Natural killer cell treated with Interleukin-12 subunit alpha and Interleukin-12 subunit beta and Interleukin-15 and Interleukin-18, amount 100 ng/mL, for 72 hours (primary cell): ENCODE measurements at places on chromosomes 7 and 10. TPM values are rescaled to one million over a fixed set of nuclear protein-coding genes. Genes with fewer than 3 reads are reported as not detected.
A peak's percentile ranks its signal among the peaks of the same experiment; 100 is the strongest.

Gene UNCX
- not detected for total RNA-seq

Gene KAZALD1
- not detected for total RNA-seq

Gene ERVW-1
- not detected for total RNA-seq

Gene TLX1
- not detected for total RNA-seq

Gene C10orf105
- not detected for total RNA-seq

Gene SERPINE1
- total RNA-seq = not detected

Gene HOXA7
- 0.20 TPM for total RNA-seq

Gene TUBAL3
- total RNA-seq = not detected

Gene MALRD1
- not detected for total RNA-seq

Gene COMTD1
- total RNA-seq = 58.9 TPM

DNA sequence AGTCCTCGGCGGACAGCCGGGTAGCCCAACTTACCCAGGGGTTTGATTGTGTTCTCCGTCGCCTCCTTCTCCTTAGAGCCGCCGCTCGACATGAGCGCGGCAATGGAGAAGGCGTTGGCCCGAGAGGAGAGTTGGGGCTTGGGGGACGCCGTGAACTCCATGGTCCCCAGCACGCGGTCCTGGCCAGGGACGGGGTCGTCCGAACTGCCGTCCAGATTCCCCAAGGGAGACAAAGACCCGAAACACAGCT lies 515 bp downstream of the TBX20 start:
- DNase-seq = no peak

- DNase-seq = no peak
Observed at GRCh38 chr10:123863721-123864482, 27.7 kb downstream of the CPXM2 start.

- DNase-seq = no peak
Observed at GRCh38 chr10:86123715-86124114, 242.9 kb downstream of the GRID1 start.

DNA sequence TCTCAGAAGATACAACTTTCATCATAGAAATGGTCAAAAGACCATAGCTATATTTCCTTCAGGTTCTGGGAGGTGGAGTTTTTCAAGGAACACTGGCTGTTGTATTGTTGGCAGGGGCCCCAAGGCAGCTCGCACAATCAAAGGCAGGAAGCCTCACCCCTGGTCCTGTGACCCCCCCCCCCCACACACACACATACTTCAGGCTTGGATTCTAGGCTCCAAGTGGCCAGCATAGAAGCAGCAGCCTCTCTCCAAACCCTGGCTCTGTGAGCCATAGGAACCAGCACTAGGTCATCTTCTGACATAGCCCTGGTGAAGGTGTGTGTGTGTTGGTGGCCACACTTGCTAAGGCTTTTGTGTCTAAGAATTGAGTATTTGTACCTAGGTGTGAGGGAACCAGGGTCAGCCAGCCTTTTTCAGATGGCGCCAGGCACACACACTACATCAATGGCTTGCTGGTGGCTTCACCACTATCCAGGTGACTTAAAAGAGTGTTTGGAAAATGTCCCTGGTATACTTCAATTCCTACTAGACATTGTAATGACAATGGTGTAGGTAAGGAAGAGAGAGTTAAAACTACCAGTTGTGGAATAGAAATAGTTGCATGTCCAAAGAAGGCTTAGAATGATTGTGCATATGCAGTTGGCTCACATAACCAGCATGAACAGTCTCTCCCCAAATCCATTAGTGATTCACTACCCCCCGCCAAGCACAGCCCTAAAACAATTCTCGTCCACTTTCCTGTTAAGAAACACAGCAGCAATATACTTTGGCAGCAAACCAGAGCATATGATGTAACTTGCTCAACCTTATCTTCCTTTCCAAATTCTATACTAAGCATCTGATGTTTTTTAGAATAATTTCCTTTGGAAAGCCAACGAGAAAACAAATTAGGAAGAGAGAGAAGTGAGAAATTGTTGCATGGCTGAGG lies 91.3 kb downstream of the AVL9 start:
- no peak for DNase-seq

- no peak for DNase-seq
Observed at GRCh38 chr10:99595236-99595635, 25.0 kb downstream of the SLC25A28 start.

GRCh38 chr10:131354380-131354779 lies 42.9 kb upstream of the TCERG1L start:
- no peak for DNase-seq

GRCh38 chr7:22611758-22612079 lies 111.7 kb upstream of the STEAP1B start:
- no peak for DNase-seq

- DNase-seq = no peak
Observed at GRCh38 chr7:94264756-94265155, 129.9 kb upstream of the COL1A2 start.

DNA sequence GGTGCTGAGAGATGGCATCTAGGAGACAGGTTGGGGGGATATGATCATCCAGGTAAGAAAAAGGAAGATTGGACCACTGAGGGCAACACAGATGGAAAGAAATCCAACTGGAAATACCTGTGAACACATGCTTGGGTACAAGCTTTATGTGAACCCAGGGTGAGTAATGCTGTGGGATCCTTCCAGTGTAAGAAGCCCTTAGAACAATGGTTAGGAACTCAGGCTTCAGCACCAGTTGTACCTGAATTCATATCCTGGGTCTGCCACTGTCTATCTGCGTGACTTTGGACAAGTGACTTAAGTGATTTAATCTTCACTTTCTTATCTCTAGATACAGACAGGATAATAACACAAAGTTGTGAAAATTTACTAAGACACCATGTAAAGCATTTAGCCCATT lies 131.0 kb downstream of the ST7 start:
- DNase-seq = no peak

DNA sequence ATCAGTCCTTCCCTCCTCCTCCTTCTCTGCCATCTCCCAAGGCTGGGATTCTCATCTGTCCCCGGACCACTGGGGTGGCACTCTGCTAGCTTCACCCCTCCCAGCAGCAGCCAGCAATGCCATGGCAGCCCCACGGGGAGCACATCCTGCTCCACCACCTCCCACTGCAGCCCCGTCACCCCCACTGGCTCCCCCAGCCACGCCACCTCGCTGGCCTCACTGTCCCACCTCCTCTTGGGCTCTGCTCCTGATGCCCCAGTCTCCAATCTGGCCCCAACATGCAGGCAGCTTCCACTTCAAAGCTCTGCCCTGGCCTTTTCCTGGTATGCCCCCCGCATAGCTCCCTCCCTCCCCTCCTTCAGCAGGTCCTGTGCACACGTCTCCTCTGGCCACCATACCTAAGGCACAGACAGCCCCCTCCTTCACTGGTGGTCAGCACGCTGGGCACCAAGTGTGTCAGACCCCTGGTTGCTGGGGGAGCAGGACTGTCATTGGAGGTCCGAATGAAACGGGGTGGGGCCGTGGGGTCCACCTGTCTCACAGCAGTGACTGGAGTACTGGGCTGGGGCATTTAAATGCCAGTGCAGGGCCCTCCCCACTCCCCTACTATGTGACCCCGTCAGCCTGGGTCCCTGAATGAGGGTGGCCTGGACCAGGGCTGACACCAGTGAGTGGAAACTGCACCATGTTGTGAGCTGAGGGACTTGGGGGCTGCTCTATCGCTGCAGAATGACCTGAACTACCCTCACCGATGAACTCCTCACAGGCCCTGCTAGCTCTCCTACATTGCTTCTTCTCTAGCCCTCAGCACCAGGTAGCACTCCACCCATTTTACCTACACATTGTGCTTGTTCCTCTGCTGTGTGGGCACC lies 38.7 kb downstream of the RASGEF1A start:
- no peak for DNase-seq

DNA sequence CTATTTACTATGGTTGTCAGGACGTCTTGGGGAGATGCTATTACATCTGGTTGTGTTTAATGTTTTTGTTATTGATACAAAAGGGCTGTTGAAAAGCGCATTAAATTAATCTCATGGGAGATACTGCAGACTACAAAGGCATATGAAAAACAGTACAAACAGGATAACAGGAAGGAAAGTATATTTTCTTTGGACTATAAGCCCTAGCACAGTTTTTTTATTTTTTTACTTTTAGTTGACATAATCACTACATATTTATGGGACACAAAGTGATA lies 341.3 kb downstream of the ARL4A start:
- no peak for DNase-seq

DNA sequence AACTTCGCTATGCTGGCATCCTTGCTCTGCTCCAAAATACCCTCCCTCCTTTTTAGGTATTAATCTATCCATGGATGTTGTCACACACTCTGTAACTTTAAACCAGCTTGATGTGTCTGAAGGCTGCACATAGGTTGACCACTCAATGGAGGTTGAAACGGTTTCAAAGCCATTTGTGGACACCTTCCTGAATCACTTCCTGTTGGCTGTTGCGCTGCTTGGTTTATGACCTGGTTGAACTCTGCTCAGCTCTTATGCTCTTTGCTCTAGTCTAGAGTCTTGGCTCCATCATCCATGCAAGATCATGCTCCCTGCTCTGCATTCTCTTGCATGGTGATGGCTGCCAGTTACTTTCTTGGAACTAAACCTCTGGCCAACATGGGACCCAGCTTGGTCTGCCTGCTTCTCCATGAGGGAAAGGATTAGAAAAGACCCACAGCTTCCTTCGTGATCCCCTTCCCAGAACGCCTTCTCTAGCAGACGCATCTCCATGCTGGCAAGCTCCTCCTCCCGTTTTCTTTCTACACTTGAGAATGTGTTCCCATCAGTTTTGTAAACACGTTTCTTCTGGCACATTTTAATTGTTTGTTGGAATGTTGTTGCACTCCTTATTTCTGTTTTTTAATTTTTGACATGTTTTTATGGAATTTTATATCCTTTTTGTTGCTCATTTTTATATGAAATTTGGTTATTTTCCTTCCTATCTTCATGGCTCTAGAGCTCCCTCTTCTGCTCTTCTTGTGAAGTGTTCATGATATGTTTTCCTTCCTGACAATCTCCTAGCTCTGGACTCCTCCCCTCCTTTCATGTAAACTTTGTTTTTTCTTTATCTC lies 149.8 kb downstream of the XPNPEP1 start:
- no peak for DNase-seq

DNA sequence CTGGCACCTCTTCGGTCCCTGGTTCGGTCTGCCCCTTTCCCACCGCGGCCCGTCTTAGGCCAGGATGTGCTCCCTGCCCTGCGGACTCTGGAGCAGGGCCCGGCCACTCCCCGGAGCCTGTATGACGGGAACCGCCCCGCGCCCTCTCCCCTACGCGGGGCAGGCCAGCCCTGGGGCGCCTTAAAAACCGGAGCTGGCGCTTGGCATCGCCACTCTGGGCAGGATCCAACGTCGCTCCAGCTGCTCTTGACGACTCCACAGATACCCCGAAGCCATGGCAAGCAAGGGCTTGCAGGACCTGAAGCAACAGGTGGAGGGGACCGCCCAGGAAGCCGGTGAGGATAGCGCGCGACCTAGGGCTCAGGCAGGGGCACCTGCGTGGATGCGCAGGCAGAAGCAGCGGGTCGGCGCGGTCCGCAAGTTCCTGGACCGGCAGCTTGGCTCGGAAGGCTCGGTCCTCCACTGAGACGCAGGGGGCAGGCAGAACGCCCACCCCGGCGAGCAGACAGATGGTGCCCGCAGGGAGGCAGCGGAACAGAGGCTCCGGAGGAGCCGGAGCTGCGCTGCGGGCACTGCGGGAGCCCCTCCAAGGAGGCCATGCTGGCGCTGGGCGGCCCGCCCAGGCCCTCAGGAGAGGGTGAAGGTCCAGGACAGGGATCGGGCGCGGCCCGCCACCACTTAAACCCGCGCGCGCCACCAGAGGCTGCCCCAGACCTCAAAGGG lies at the start of gene ADIRF:
ADIRF (plus strand) TSS at position 212 of the 723 bp plus-strand sequence; CDS start at position 275, 63 bp downstream.
- DNase-seq = peak; percentile 52

- peak; percentile 40 for DNase-seq
Observed at GRCh38 chr7:31122649-31123058, 70.5 kb downstream of the ADCYAP1R1 start.

GRCh38 chr10:66513504-66513903 lies 412.3 kb upstream of the LRRTM3 start:
- no peak for DNase-seq

DNA sequence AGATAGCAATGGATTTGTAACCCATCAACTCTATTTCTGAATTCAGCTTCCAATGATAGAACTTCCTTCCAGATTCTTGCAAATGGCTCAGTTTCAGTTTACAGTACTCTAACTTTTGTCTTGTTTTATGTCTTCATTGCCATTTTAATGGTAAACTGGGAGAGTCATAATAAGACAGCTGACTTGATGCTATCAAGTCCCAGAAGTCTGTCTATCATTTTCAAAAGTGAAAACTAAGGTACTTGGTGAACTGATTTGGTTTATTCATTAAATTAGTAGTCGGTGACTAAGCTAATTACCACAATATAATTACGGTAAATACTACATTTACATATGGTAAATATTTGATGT lies 25.0 kb downstream of the RTKN2 start:
- DNase-seq = no peak

GRCh38 chr7:127550247-127550646 lies 35.1 kb downstream of the GCC1 start:
- DNase-seq = no peak

DNA sequence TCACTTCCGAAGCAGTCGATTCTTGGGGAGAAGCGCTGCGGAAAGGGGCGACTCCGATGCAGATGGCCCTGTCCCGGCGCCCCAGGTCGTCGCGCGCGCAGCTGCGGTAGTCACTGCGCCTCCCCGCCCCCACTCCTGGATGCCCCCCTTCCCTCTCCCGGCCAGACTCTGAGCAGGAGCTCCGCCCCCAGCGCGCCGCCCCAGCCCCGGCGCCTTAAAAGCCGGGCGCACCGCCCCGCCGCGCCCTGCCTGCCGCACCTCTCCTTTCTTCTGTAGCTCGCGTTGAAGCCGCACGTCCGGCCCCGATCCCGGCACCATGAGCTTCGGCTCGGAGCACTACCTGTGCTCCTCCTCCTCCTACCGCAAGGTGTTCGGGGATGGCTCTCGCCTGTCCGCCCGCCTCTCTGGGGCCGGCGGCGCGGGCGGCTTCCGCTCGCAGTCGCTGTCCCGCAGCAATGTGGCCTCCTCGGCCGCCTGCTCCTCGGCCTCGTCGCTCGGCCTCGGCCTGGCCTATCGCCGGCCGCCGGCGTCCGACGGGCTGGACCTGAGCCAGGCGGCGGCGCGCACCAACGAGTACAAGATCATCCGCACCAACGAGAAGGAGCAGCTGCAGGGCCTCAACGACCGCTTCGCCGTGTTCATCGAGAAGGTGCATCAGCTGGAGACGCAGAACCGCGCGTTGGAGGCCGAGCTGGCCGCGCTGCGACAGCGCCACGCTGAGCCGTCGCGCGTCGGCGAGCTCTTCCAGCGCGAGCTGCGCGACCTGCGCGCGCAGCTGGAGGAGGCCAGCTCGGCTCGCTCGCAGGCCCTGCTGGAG lies at the start of gene INA:
INA (plus strand) TSS at position 243 of the 817 bp plus-strand sequence; CDS start at position 317, 74 bp downstream.
- no peak for DNase-seq

GRCh38 chr7:126780993-126781392 lies 471.7 kb downstream of the GRM8 start:
- no peak for DNase-seq

DNA sequence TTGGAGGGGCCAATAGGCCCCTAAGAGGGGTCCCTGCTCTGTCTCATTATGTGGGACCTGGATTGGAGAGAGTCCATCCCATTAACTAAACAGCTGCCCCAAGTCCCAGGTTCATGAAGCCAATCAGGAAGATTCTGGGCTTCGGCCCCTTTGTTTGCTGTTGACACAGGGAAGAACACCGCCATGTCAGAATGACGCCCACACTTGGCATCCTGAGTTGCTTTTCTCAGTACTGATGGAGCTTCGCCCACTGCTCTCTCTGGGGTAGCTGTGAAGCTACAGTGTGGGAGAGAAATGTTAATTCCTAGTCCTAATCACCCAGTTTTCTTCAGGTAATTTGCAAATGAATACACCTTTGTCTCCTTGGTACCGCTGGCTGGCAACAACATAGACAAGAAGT lies 264.7 kb downstream of the GLRX3 start:
- no peak for DNase-seq
